Activated gamma-delta T cell treated with Interleukin-2 at 50 U/mL for 16 hours (primary cell): ENCODE measurements at places on chromosomes 11 and 22.

GRCh38 chr11:33476945-33477606 is 219.9 kb downstream of the HIPK3 start:
- no peak for DNase-seq

DNA sequence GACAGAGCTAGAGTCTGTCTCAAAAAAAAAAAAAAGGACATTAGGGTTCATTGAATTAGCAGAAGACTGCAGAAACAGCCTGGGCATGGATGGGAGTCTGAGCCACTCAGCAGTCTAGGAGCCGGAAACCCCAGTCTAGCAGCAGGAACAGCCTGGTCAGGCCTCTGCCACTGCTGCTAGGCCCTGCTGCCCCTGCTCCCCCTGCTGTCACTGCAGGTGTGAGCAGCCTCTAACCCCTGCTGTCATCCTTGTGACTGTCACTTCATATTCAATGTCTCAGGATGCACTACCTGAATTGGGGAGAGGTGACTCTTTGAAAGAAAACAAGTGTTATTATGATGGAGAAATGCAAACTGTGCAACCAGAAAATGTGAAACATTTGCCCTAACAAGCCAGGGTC is 7.0 kb upstream of the DDX17 start:
- peak; percentile 57 for DNase-seq

DNA sequence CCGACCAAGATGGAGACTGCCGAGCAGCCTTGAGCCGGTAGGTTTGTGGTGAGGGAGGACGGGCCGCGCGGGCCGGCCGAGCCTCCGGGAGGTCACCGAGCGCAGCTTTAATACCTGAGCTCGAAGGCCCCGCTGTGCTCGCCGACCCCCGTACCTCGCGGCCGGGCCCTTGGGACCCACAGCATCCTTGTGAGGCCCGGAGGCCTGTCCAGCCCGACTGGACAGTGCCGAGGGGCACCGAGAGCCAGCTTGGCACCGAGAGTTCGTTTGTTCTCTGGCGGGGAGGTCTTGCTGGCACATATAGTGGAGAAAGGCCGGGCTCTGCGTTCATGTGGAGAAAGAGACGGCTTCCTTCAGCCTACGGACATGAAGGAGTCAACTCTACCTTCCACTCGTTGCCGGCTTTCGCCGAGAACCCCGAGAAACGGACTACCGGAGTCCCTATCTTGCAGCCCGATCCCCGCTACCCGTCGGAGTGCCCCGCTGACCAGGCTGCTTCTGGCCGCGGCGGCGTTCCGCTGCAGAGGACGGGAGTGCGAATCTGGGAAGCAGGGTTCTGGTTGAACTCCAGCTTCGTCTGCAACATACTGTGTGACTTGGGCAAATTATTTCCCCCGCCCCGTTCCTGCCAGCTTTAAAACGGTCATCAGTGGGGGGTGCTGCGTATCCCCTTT is 349 bp downstream of the TSSC4 start:
- DNase-seq, result no peak

DNA sequence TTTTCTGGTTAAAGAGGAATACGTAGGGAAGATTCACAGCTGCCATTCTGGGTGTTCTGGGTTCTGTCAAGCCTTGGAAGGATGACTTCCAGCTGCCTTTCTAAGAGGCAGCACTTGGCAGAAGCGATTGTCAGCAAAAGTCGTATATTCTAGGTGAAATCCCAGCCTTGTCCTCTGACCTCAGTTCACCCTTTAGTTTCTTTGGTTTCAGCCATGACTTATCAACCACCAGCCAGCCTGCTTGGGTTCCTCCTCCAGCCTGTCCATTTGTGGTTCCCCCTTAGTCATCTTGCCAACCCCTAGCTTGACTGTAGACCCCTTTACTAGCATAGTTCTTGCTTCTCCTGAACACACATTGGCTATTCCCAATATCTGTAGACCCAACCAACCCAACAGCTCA is 102.3 kb upstream of the CD44 start:
- no peak for DNase-seq

DNA sequence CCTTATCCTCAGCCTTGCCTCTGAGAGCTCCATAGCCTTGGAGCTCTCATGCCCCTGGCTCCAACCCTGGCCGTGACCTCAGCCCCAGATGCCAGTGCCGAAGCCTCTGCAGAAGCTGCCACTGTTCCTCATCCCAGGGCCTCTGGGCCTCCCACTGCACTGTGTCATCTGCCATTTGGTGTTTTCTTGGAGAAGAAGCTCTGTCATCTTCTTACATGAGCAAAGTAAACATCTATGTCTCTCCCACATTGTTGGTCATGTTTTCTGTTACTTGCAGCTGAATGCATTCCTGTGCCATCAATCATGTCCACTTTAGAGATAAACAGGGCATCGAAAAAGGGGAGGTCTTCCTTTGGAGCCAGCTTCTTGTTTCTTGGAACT is 45.0 kb upstream of the FTH1 start:
- DNase-seq, result no peak

GRCh38 chr22:24686280-24686679 is 83.3 kb downstream of the GGT1 start:
- no peak for DNase-seq

- no peak for DNase-seq
Measured at GRCh38 chr11:99773646-99774045, 752.9 kb downstream of the CNTN5 start.

- peak; percentile 95 for DNase-seq
Measured at GRCh38 chr11:809287-810039, at the start of gene RPLP2. RPLP2 (plus strand) TSS chr11:809967; CDS start chr11:810235, 268 bp downstream.

- DNase-seq, result no peak
Measured at GRCh38 chr22:25749420-25750169, 7.6 kb downstream of the MYO18B start.

- DNase-seq, result no peak
Measured at GRCh38 chr22:29780220-29780619, 13.1 kb downstream of the UQCR10 start.

GRCh38 chr11:112320668-112321067 is 60.0 kb upstream of the PLET1 start:
- DNase-seq, result no peak
